Smooth muscle cell of trachea (primary cell): ENCODE measurements at places on chromosomes 16 and 17. TPM values are rescaled to one million over a fixed set of nuclear protein-coding genes. Genes with fewer than 3 reads are reported as not detected.

CFAP119 gene
- total RNA-seq, result 0.66 and 2.9 TPM in 2 replicates

SPNS3 gene
- total RNA-seq, result not detected in 2 replicates

NATD1 gene
- 3.8 and 9.4 TPM in 2 replicates for total RNA-seq

EVI2A gene
- 9.6 and 15.3 TPM in 2 replicates for total RNA-seq

LUC7L3 gene
- 21.2 and 29.5 TPM in 2 replicates for total RNA-seq

DPEP3 gene
- total RNA-seq, result not detected in 2 replicates

KSR1 gene
- total RNA-seq, result 7.6 and 11.6 TPM in 2 replicates
